ENCODE measurements at places on chromosomes 1 and 21.

- peak; percentile 51 for DNase-seq
Measured at GRCh38 chr1:155976062-155976912, 2.1 kb downstream of the ARHGEF2 start.

- no peak for DNase-seq
Measured at GRCh38 chr1:16009678-16010077, 5.6 kb downstream of the SRARP start.

DNA sequence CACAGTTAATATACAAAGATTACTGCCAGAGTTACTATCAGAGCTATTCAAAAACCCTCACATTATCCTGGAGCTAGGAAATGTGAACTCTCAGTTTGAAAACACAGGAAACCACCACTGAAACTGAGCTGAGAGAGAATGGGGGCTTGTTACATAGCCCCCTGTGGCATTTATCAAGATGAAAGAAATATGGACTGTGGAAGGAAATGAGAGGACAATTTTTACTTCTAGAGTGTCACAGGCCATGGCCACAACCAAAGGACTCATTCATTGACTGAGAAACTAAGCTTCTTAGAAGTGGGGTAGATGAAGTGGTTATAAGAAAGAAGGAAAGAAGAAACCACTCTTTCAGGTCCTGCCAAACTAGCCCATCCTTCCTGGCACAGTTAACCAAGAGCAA is 25.3 kb downstream of the DSTYK start:
- DNase-seq = no peak

DNA sequence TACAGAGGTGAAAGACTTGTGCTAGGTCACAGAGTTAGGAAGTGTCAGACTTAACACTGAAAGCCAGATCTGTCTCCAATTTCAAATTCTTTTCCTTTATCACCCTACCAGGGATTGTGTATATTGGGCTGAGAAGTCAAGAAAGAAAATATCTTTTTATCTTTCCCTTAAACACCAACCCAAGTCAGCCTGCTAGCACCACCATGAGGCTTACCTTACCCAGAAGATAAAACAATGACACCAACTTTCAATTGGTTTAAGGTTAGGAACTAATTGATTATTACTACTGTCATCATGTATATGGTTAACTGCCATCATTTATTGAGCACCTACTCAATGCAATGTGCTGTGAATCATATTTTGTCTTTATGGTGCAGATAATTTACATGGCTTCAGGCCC is 178.9 kb upstream of the FOXD3 start:
- no peak for DNase-seq

DNA sequence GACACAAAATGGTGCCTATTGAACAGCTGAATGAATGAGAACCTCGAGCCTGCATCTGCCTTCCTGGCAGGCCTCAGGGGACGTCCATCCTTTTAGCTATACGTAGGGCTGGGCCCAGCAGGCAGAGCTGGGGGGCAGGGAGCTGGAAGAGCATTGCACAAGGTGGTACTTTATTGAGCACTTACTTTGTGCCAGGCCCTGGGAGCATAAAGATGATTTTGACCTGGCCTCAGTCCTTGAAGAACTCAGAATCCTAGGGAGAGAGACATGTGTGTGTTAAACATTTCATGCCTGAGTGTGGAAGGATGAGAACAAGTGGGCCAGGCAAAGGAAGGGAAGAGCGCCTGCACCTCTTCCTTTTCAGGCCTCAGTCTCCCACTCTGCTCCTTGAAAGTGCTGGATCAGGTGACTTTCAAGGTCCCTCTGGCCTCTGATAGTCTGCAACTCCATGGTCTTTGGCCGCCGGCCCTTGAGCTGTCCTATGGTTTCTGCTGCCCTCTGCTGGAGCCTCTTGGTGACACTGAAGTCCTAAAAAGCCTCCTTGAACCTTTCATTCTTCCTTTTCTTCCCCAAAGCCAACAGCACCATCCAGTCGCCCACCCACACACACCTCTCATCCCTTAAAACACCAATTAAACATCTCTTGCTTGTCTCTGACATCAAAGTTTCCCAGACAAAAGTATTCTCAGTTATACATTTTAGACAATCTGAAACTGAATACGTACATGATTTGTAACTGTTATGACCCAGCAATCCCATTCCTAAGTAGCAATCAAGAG is 3.5 kb upstream of the PEAR1 start:
- DNase-seq = peak; percentile 52

DNA sequence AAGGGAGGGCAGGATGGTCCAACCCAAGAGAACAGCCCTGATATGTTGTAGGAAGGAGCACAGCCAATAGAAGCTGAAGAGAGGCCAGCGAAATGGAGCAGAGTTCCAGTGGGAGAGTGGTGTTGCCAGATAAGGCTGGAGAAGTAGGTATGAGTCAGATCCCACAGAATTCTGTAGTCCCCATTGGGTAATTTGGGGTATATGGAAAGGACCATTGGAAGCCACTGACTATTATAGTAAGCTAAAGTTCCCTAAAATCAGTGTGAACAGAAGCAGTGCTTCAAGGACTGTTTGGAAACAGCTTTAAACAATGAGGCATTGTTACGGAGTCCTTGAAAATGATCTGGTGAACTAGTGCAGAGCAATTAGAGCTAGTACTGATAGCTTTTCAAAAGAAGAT is 63.0 kb downstream of the DISP1 start:
- DNase-seq = no peak

- no peak for DNase-seq
Measured at GRCh38 chr1:66359815-66360214, 174.1 kb upstream of the SGIP1 start.

DNA sequence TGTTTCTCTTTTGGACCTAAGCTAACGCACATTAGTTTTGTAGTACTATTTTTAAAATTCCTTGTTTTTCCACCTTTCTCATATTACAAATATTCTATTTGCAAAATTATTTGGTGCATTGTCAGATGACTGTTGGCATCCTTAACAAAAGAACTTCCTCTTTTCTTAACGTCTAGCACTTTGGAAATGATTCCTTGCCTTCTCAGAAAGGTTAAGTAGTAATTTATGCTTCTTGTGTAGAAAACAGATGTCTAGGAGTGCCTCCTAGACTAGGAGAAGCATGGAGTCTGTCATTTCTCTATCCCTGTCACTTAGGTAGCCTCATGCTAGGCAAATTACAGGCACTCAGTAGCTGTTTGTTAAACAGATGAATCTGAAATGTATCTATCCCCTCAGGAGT is 64.4 kb downstream of the HSPA13 start:
- no peak for DNase-seq

DNA sequence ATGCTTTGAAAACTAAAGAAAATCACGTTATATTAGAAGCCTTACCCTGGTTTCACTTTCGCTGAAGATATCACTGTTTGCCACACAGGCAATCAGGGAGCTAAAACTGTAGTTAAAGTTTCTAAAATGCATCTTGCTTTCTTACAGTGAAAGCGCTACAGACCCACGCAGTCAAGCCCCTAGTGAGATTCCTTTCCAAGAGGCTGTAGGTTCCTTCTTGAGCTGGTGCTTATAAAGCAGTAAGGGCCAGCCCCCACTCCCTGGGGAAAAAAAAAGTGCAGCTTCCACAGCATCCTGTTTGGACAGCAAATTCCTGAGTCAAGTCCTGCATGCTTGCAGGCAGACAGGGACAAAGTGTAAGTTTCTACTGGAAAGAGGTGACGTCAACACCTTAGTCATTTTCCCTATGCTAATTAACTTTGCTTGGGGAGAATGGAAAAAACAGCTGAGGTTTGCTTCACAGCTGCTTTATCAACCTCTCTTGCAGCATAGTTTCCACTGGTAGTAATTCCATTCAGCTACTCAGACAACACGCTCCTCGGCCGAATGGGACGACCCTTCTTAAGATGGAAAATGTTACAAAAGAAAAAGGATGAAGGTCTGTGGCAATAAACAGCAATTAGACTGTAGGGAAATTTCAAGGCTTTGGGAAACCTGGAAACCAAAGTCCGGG is 14.7 kb upstream of the KCNE1 start:
- peak; percentile 66 for DNase-seq

- no peak for DNase-seq
Measured at GRCh38 chr1:110565565-110565964, 40.6 kb downstream of the KCNA2 start.

- DNase-seq = no peak
Measured at GRCh38 chr1:46005594-46005993, 126.8 kb downstream of the PIK3R3 start.

- DNase-seq = no peak
Measured at GRCh38 chr1:151847867-151848596, 5.5 kb downstream of the THEM5 start.

DNA sequence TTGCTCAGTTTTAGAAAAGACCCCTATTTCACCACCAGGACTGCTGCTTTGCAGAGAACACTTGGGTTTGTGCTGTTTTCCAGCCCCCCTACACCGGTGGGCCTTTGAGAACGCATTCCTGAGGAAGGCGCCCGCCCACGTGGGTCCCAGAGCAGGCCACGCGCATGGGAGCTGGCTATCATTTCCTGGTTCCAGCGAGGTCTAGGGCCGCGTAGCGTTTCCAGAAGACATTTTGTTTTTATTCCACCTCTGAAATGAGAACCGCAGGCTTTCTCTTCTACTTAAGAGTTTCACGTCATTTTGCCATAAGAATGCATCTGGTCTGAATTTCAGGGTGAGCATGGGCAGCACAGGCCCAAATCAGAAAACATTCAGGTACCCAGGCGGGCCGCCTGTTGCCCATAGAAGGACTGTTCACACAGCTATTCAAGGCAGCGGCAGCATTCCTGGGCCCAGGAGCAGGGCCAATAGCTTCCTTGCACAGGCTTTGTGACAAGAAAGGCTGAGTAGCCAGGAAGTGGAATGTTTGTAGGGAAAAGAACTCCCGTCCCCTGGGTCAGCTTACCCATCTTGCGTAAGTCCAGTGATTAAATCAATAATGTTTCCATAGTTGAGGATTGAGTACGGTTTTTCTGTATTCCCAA is 1.4 kb upstream of the KLHL21 start:
- no peak for DNase-seq

DNA sequence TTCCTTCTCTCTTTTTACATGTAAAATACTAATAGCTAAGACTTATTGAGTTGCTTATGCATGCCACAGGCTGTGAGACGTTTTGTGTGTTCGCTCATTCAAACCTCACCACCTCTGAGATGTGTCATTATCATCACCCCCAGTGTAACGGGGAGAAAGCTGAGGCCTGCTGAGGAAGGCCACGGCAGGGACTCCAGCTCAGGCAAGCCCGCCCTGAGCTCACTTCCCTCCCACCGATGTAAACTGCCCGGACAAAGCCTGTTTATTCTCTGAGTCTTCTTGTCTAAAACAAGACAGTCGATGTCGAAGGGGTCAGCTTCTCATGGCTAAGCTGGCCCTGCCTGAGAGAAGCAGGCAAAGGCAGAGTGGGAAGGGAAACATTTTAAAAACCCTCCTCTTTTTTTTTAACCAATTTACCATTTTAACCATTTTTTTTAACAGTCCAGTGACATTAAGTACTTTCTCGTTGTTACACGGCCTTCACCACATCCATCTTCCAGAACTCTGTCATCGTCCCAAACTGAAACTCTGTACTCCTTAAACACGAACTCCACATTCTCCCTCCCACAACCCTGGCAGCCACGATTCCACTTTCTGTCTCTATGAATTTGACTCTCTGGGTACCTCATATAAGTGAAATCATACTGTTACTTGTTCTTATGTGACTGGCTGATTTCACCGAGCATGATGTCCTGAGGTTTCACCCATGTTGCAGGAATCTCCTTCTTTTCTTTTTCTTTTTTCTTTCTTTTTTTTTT is 204.8 kb upstream of the GALNT2 start:
- no peak for DNase-seq
